ENCODE measurements at places on chromosomes 1 and 21. TPM values are rescaled to one million over a fixed set of nuclear protein-coding genes. Genes with fewer than 3 reads are reported as not detected.

- H3K4me1 ChIP-seq = peaks cover 46% of the 10 kb centered on the region
- H3K36me3 ChIP-seq = no peaks in the 10 kb centered on the region
- H3K27ac ChIP-seq = no peak overlapping the region
- no peak for DNase-seq
- no peaks in the 10 kb centered on the region for H3K27me3 ChIP-seq
Observed at GRCh38 chr1:192555399-192555798, 20.2 kb upstream of the RGS1 start.

DNA sequence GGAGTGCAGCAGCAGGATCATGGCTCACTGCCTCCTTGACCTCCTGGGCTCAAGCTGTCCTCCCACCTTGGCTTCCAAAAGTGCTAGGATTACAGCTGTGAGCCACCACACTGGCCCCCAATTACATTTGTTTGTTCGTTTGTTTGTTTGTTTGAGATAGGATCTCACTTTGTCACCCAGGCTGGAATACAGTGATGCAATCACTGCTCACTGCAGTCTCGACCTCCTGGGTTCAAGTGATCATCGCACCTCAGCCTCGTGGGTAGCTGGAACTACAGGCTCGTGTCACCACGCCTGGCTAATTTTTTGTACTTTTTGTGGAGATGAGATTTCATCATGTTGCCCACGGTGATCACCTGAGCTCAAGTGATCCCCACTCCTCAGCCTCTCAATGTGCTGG is 2.0 kb upstream of the VPS72 start:
- no peak for DNase-seq
- H3K36me3 ChIP-seq = no peaks in the 10 kb centered on the region
- no peaks in the 10 kb centered on the region for H3K27me3 ChIP-seq
- no peak overlapping the region for H3K4me3 ChIP-seq
- peaks cover 28% of the 10 kb centered on the region for H3K4me1 ChIP-seq

DNA sequence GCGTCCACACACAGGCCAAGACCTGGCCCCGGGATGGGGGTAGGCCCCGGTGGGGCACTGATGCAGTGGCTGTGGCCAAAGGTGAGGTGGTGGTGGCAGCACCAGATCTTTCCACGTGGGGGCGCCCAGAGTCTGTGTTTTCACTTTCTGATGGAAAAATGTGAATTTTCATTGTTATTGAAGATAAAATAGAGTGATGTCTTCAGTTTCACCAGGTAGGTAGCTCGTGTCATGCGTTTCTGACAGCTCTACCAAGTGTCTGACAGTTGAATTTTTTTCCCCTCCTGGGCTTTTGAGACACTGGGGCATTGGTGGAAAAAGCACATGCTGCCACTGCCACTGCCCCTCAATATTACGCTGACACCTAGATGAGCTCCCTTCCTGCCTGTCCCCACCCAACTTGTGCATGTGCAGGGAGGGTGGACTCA is 40.0 kb upstream of the MAGOH start:
- no peak overlapping the region for H3K4me3 ChIP-seq
- no peak overlapping the region for H3K27ac ChIP-seq
- no peaks in the 10 kb centered on the region for H3K4me1 ChIP-seq
- H3K36me3 ChIP-seq = peaks cover 36% of the 10 kb centered on the region

GRCh38 chr1:203280061-203280460 is 25.3 kb upstream of the BTG2 start:
- no peak for DNase-seq
- peaks cover 51% of the 10 kb centered on the region for H3K4me1 ChIP-seq
- no peak overlapping the region for H3K4me3 ChIP-seq
- no peak overlapping the region for H3K27ac ChIP-seq

DNA sequence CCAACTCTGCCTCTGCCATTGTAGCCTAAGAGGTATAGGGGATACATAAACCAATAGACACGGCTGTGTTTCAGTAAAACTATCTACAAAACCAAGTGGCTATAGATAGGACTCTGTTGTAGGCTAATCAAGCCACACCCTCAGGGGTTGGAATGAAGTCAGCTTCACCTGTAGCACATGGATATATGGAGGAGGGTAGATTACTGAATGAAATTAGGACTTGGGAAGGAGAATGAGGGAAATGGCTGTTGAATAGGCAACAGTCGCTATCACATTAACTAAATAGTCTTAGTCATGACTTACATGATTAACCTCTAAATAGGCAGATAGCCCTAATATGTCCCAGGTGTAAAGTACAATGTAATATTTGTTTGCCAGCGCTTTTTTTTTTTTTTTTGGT is 49.7 kb downstream of the DESI2 start:
- H3K27me3 ChIP-seq = no peaks in the 10 kb centered on the region
- H3K4me3 ChIP-seq = no peak overlapping the region
- H3K4me1 ChIP-seq = no peaks in the 10 kb centered on the region
- no peak for DNase-seq

- H3K36me3 ChIP-seq = no peaks in the 10 kb centered on the region
- DNase-seq = no peak
- peak overlapping the region; percentile 40 for H3K4me3 ChIP-seq
- H3K27ac ChIP-seq = peak overlapping the region; percentile 20
Observed at GRCh38 chr1:59696421-59697115, 118.2 kb upstream of the HOOK1 start.

GRCh38 chr21:38986806-38987632 is 181.3 kb downstream of the ETS2 start:
- no peak for DNase-seq
- H3K36me3 ChIP-seq = no peaks in the 10 kb centered on the region
- peaks cover 54% of the 10 kb centered on the region for H3K27me3 ChIP-seq
- peaks cover 21% of the 10 kb centered on the region for H3K4me1 ChIP-seq
- H3K4me3 ChIP-seq = no peak overlapping the region

- H3K4me1 ChIP-seq = peaks cover 21% of the 10 kb centered on the region
- no peak overlapping the region for H3K4me3 ChIP-seq
- H3K27ac ChIP-seq = peak overlapping the region; percentile 91
- peak; percentile 62 for DNase-seq
- no peaks in the 10 kb centered on the region for H3K27me3 ChIP-seq
- peaks cover 13% of the 10 kb centered on the region for H3K36me3 ChIP-seq
Observed at GRCh38 chr1:52658795-52659194, 25.8 kb downstream of the SHISAL2A start.

DNA sequence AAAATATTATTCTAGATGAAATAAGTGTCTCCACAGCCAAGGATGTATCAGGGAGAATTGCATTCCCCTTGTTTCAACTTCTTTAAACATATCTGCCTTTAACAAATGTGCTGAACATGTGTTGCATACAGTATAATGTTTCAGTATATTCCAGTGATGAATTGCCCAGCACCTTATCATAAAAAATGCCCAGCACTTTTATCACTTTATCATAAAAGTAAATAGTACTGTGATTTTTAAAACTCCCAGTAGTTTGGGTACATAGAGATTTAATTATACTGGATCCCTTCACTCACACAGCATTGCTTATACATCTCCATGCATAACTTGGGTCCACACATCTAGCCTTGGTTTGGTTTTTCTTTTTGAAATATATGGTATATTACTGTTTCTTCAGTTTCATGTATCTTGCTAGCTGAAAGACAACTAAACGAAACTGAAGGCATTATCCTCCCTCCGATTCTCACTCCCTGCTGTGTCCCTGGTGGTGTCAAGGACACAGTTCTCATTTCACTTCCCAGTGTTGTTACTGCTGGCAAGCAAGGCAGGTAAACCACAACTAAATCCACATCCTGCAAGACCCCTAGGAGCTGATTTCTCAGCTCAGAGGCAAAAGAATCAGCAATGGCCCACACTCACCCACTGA is 118.2 kb upstream of the SLC44A3 start:
- H3K36me3 ChIP-seq = no peaks in the 10 kb centered on the region
- H3K27ac ChIP-seq = no peak overlapping the region
- no peak for DNase-seq
- H3K27me3 ChIP-seq = peaks cover 2% of the 10 kb centered on the region
- H3K4me3 ChIP-seq = no peak overlapping the region
- no peaks in the 10 kb centered on the region for H3K4me1 ChIP-seq

DNA sequence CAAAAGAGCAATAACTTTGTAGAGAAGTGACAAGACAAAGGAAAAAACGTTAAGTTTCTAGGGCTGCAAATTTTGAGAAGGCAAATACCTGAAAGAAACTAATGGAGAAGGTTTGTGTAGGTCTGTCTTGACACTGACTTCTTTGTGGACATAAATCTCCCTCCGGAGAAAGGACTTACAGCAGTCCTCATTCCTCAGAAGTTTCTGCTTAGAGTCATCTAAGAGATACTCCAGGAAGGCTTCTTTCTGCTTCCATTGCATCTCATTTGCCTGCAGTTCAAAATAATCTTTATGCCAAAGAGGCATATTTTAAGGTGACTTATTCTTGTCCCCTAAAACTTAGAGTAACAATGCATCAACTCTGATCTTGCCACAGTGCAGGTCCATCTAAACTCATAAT is 4.4 kb upstream of the C4BPB start:
- H3K27ac ChIP-seq = no peak overlapping the region
- no peaks in the 10 kb centered on the region for H3K36me3 ChIP-seq
- no peak for DNase-seq
- peaks cover 15% of the 10 kb centered on the region for H3K4me1 ChIP-seq
- peaks cover 7% of the 10 kb centered on the region for H3K27me3 ChIP-seq

GRCh38 chr1:17043676-17044075 is 10.2 kb downstream of the SDHB start:
- H3K4me1 ChIP-seq = peaks cover 6% of the 10 kb centered on the region
- H3K4me3 ChIP-seq = no peak overlapping the region
- H3K27me3 ChIP-seq = no peaks in the 10 kb centered on the region
- no peak for DNase-seq

- peaks cover 28% of the 10 kb centered on the region for H3K27me3 ChIP-seq
- H3K4me1 ChIP-seq = no peaks in the 10 kb centered on the region
- H3K36me3 ChIP-seq = no peaks in the 10 kb centered on the region
- no peak overlapping the region for H3K4me3 ChIP-seq
Observed at GRCh38 chr1:29372108-29372507, 135.8 kb downstream of the PTPRU start.

GRCh38 chr1:157542676-157543075 is 9.6 kb downstream of the FCRL5 start:
- H3K27ac ChIP-seq = no peak overlapping the region
- H3K4me1 ChIP-seq = no peaks in the 10 kb centered on the region
- H3K27me3 ChIP-seq = peaks cover 25% of the 10 kb centered on the region
- no peak for DNase-seq
- no peaks in the 10 kb centered on the region for H3K36me3 ChIP-seq
- no peak overlapping the region for H3K4me3 ChIP-seq

DNA sequence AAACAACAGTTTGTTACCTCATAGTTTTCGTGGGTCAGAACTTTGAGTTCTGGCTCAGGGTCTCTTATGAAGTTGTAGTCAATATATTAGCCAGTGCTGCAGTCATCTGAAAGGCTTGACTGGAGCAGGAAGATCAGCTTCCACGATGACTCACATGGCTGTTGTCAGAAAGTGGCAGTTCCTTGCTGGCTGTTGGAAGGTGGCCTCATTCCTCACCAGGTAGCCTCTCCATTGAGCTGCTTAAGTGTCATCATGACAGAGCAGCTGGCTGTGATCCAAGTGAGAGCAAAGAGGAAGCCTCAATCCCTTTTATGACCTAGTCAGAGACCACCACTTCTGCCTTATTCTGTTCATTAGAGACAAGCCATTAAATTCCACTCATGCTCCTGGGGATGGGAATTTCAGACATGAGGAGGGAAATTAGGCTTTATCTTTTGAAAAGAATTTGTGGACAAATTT is 5.6 kb downstream of the OSBPL9 start:
- H3K27me3 ChIP-seq = no peaks in the 10 kb centered on the region
- peak; percentile 35 for DNase-seq
- H3K27ac ChIP-seq = no peak overlapping the region
- H3K36me3 ChIP-seq = no peaks in the 10 kb centered on the region
- H3K4me3 ChIP-seq = no peak overlapping the region

GRCh38 chr1:228423404-228424053 is 6.9 kb upstream of the TRIM17 start:
- no peaks in the 10 kb centered on the region for H3K36me3 ChIP-seq
- peaks cover 5% of the 10 kb centered on the region for H3K27me3 ChIP-seq
- no peaks in the 10 kb centered on the region for H3K4me1 ChIP-seq
- H3K4me3 ChIP-seq = no peak overlapping the region

- no peak for DNase-seq
- no peak overlapping the region for H3K4me3 ChIP-seq
- H3K27ac ChIP-seq = no peak overlapping the region
Observed at GRCh38 chr1:209593747-209594146, 10.2 kb downstream of the CAMK1G start.

- H3K4me3 ChIP-seq = no peak overlapping the region
- no peaks in the 10 kb centered on the region for H3K27me3 ChIP-seq
- H3K36me3 ChIP-seq = no peaks in the 10 kb centered on the region
- H3K4me1 ChIP-seq = peaks cover 12% of the 10 kb centered on the region
Observed at GRCh38 chr21:46145840-46146691, 9.3 kb downstream of the FTCD start.

GRCh38 chr1:239538239-239538988 is 152.0 kb downstream of the CHRM3 start:
- no peak overlapping the region for H3K27ac ChIP-seq
- H3K4me3 ChIP-seq = no peak overlapping the region
- no peaks in the 10 kb centered on the region for H3K36me3 ChIP-seq
- H3K4me1 ChIP-seq = no peaks in the 10 kb centered on the region

GRCh38 chr1:107533436-107533835 is 392.6 kb downstream of the NTNG1 start:
- no peak for DNase-seq
- no peak overlapping the region for H3K27ac ChIP-seq
- H3K27me3 ChIP-seq = peaks cover 3% of the 10 kb centered on the region
- H3K4me1 ChIP-seq = no peaks in the 10 kb centered on the region
- no peak overlapping the region for H3K4me3 ChIP-seq

DNA sequence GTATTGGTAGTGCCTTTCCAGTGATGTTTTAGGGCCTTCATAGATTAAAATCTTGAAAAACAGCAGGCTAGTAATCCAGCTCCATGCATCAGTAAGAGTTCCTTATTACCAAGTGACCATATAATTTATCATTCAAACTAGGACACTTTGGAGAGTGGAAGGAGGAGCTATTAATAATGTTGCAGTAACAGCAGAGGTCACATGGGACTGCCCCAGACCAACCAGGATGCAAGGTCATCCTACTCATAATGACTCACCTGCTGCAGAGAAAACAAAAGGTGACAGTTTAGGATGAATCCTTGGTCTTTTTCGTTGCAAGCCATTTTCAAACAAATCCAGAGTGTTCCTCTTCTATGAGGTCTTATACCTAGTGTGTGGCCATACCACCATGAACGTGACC is 187.4 kb downstream of the NUF2 start:
- H3K36me3 ChIP-seq = no peaks in the 10 kb centered on the region
- H3K4me3 ChIP-seq = no peak overlapping the region
- no peaks in the 10 kb centered on the region for H3K27me3 ChIP-seq
- H3K4me1 ChIP-seq = no peaks in the 10 kb centered on the region
- H3K27ac ChIP-seq = no peak overlapping the region

DNA sequence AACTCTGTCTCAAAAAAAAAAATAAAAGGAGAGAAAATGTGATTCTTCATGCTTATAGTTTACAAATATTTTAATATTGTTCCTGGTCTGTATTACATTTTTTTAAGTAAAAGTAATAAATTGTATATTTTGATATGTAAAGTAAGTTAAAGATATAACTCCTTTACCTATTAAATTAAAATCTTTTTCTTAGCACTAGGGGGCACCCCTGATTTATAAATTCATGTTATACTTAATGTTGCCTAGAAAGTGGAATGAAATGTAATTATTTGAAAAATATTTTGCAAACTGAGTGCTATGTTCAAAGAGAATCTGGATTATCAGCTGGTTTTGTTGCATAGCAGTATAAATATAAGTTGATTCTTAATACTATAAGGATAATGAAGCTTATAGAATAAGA is 49.2 kb downstream of the RALGPS2 start:
- H3K27ac ChIP-seq = no peak overlapping the region
- H3K4me1 ChIP-seq = no peaks in the 10 kb centered on the region
- peaks cover 13% of the 10 kb centered on the region for H3K36me3 ChIP-seq
- H3K4me3 ChIP-seq = no peak overlapping the region
- H3K27me3 ChIP-seq = no peaks in the 10 kb centered on the region
- no peak for DNase-seq

The EXO1 gene
- 57.8 TPM for total RNA-seq

The C1orf94 gene
- not detected for total RNA-seq

The RXRG gene
- not detected for total RNA-seq

The LRRC53 gene
- total RNA-seq = not detected

The CRYBG2 gene
- total RNA-seq = 1.5 TPM

The NBPF12 gene
- 8.0 TPM for total RNA-seq

The FNDC5 gene
- not detected for total RNA-seq

Measured in activated CD4-positive, alpha-beta T cell treated with anti-CD3 and anti-CD28 coated beads for 36 hours (primary cell).